GM18507 (cell line): ENCODE measurements at places on chromosomes 16 and 17.

- DNase-seq, result no peak
Observed at GRCh38 chr16:1505912-1506311, 12.8 kb downstream of the TELO2 start.

- DNase-seq, result no peak
Observed at GRCh38 chr16:31087971-31088370, 772 bp downstream of the PRSS53 start.

DNA sequence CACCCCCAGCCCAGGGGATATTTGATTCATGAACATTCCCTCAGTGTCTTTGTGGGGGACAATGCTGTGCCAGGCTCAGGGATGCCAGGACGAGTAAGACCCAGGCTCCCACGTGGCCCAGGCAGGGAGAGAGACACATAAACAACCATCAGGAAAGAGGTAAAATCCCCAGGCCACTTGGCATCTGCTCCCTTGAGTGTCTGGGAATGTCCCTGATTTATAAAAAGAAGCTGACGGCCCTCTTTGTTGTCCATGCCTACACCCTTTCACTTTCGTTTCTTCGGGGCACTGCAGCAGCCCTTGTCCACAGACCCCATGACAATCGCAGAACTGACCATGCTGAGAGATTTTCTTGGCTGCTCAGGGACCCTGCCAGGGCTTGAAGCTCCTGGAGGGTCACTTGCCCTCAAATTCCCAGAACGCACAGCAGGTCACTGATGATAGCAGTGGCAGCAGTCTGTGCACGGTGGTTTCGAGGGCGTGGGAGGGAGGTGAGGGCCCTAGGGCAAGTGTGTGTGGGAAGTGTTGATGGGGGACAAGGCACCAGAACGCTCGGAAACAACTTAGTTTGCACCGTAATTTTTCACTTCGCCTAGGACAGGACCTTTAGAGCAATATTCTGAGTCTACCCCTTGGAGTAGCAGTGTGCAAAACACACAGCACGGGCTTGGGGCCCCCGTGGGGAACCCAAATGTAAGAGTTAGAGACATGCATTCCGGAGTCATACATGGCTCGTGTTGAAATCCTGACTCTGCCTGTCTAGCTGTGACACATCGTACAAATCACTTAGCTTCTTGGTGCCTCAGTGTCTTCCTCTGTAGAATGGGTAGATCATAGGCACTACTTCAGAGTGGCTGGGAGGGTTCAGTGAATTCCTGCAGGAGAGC is 4.7 kb downstream of the NOD2 start:
- DNase-seq, result no peak

DNA sequence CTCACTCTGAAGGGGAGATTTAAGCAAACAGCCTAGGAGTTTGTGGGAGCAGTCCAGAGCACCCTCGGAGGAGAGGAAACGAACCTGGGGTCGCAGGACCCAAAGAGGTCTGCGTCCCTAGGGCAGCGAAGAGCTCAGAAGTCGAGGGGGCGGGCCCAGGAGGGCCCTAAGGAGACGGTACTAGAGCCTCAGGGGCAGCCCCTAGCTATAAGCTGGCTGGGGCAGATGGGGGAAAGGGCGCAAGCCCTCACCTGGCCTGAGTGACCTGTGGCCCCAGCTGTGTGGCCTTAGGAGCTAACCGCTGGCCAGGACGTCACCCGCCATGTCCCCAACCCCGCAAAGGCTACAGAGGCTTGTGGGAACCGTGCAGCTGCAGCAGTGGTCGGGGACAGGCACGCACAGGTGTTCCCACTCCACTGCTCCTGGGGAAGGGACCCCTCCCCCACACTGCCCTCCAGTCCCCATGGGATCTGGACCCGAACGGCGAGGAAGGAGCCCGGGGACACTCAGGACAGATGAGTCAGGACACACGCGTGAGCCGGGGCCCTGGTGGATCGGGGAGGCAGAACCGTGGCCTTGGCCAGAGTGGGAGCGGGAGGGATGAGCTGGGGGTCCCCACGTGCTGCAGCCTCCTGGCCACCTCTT is 2.0 kb upstream of the CTRB2 start:
- DNase-seq, result no peak

DNA sequence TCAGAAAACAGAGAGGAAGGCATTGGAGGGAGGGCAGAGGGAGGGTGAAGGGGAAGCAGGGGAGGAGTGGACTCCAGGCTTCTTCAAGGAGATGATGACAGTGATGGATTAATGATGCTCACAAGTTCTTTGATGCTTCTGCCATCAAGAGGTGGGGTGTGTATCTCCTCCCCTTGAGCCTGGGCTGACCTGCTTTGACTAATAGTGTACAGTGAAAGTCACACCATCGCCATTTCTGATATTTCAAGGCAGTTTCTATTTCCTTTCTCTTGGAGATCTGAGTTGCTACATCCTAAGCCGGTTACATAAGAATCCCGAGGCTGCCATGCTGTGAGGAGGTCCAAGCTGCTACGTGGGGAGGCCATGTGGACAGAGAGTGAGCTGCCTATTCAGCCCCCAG is 312.5 kb downstream of the MAF start:
- DNase-seq, result no peak

GRCh38 chr17:71710816-71711215 is 410.0 kb upstream of the SOX9 start:
- DNase-seq, result no peak

DNA sequence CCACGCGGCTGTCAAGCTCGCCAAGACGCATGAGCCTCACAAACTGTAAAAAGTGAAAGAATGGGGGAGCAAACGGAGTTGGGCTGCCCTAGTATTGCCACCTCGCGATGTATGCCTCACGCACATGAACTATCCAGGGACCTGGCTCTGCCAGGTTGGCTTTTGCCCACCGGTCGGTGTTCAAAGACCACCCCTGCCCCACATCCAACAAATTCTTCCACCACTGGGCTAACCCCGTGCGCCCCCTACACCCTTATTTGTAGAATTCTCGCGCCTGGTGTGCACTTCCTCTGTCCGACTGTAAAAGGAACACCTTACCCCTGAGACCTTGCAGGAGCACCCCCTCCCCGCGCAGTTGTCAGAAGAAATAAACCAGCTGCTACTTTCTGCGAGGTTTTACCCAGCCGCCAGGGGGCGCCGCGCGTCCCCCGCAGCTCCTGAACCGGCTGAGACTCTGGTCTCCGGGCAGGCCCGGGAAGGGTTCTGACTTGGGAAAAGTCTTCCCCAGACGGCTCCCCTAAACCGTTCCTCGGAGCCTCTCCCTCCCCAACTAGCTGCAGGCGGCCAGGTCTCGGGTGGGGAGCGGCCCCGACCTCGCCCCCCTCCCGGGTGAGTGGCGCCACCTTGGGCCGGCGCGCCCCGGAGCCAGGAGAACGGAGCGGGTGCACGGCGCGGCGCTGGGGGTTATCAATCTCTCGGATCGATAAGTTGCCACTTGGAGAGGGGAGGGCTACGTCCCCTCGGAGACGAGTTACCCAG is 1.7 kb upstream of the ZNF423 start:
- peak; percentile 40 for DNase-seq

- DNase-seq, result no peak
Observed at GRCh38 chr16:886802-887731, 83.7 kb downstream of the LMF1 start.

DNA sequence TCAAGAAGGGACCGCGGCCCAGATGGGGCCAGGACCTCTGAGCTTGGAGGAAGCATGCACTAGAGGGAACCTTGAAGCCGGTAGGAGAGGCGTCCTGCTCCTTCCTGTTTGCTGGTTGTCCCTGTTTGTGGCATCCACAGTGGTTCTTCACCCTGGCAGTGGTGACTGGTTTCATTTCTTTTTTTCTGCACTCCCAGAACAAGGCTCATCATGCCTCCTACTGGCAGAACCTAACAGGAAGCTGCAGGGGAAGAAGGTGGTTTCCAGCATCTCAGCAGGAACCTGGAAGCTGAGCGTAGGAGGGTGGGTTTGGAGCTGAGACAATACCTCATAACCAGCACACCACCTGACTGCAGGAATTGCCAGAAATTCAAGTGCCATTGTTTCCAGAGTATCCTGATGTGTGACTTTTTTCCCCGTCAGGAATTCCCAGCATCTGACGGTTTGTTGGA is 5.8 kb downstream of the TMEM231 start:
- no peak for DNase-seq

DNA sequence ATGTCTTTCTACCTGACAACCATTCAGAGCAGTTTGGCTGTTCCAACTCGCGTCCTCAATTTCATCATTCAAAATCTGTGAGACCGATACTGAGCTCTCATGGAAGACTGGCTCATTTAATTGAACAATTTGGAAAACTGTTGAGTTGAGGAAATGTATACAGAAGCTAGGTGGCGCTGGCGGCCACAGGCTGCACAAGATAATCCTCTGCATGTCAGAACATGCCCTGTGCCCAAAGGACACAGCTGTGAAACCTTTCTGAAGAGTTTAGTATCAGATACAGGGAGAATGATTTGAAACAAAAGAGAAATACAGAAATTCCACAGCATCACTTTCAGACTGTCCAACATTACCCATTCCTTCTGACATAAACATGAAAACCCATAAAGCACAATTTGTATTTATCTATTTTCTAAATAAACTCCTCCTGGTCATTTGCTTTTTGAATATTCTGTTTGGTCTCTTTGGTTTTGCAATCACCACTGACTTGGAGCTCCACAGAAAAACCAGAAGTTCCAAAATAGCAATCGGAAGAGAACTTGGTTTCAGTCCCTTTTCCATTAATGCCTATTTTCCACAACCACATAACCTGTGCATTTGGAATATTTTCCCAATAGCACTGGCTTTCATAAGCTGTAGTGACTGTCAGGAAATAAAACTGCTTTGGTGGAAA is 192.8 kb downstream of the MAP2K6 start:
- DNase-seq, result peak; percentile 9

- DNase-seq, result no peak
Observed at GRCh38 chr17:9898812-9899211, 6.3 kb downstream of the RCVRN start.

DNA sequence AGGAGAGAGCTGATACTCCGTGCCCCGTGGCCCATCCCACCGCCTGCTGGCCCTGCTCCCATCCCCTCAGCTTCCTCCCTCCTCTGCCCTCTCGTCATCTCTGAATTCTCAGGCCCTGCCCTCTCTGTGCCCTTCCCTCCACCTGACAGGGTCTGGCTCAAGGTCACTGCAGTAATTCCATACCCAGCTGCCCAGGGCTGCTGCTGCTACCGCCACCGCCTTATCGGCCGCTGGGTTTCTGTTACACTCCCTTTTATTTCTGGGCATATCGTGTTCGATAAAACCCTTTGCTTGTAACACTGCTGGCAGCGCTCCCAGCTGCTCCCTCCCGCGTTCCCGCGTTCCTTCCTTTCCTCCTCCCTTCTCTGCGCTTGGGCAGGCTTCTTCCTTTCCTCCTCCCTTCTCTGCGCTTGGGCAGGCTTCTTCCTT is 1.2 kb downstream of the EPN3 start:
- DNase-seq, result no peak

DNA sequence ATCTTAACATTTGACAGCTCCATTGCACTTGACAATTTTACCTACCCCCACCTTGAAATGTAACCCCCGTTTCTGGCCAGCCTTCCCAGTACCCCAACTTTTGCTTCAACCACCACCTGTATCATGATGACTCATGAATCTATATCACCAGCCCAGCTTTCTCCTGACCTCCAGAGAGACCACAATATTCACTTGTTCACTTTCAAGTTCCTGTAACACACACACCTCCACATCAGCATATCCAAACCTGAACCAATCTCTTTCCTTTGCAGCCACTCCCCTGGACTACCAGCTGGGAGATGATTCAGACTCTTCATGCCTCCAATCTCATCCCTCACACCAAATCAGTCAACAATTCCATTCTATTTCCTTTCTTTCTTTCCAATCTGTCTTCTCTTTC is 8.0 kb downstream of the SMG6 start:
- DNase-seq, result no peak

- no peak for DNase-seq
Observed at GRCh38 chr16:13510425-13511151, 409.4 kb upstream of the ERCC4 start.

GRCh38 chr16:15980329-15980728 is 30.9 kb downstream of the ABCC1 start:
- DNase-seq, result no peak
